CD8-positive, alpha-beta T cell (primary cell): ENCODE measurements at places on chromosomes 2 and 18.

GRCh38 chr2:147904051-147904450, 59.2 kb downstream of the ACVR2A start:
- no peak for DNase-seq

GRCh38 chr2:205685314-205686055, 3.2 kb downstream of the NRP2 start:
- no peak for DNase-seq

DNA sequence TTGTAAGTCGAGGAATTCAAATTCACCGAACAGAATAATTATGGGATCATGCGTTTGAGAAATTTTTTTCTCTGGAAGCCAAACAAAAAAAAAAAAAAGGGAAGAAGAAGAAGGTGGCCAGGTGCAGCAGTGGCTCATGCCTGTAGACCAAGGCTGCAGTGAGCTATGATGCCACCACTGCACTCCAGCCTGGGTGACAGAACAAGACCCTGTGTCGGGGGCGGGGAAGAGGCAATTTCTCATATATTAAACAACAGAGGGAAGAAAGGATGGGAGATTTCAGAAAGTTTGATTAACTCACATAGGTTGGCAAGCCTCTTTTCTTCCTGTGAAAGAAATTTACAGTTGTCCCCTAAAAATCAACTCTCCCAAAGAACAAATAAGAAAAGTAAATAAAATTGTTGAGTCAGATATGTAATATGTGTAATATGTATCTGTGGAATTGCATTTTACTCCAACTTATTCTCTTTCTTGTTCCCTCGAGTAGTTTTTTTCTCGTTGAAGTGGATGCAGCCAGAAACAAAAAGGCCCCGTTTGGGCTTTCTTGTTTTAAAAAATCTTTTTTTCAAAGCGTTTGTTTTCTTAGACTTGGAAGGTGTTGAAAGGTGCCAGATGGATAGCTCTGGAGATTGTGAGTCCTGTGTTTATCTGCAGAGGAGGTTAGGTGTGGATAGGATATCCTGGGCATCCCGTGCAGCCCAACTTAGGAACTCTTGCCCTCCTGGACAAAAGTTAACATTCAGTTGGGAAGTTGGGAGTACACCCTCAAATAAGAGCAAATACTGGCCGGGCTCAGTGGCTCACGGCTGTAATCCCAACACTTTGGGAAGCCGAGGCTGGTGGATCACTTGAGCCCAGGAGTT, 25.4 kb upstream of the FMNL2 start:
- no peak for DNase-seq

- no peak for DNase-seq
Observed at GRCh38 chr2:176003958-176004357, 1.9 kb upstream of the LNPK start.

DNA sequence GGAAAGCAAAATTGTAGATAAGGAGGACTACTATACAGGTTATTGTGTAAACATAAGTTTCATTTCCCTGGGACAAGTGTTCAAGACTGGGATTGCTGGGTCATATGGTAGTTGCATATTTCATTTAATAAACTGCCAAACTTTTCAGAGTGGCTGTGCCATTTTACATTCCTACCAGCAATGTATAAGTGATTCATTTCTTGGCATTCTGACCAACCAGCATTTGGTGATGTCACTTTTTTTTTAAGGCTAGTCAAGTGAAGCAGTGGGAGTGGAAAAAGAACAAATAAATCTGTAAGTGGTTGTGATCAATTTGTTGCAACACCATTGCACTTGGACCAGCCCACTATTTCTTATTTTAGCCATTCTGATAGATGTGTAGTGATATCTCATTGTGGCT, 5.2 kb upstream of the CHCHD5 start:
- no peak for DNase-seq

GRCh38 chr2:160752475-160753330, 259.1 kb upstream of the RBMS1 start:
- DNase-seq = no peak

DNA sequence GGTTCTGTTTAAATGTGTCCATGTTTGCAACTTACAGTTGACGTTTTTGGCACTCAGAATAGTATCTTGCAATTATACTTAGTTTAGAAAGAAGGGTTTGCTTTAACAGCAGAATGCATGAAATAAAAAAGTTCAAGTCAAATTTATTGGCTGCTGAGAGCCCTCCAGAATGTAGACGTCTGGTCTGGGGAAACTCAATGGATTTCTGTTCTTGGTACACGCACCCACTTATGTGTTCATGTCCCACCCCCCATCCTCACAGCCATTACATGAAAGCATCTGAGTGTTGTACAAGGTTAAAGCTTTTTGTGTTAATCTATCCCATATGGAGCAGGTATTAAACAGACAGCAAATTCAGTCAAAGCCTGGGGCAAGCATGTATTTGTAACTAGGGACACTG, 219.5 kb downstream of the SOX11 start:
- no peak for DNase-seq

DNA sequence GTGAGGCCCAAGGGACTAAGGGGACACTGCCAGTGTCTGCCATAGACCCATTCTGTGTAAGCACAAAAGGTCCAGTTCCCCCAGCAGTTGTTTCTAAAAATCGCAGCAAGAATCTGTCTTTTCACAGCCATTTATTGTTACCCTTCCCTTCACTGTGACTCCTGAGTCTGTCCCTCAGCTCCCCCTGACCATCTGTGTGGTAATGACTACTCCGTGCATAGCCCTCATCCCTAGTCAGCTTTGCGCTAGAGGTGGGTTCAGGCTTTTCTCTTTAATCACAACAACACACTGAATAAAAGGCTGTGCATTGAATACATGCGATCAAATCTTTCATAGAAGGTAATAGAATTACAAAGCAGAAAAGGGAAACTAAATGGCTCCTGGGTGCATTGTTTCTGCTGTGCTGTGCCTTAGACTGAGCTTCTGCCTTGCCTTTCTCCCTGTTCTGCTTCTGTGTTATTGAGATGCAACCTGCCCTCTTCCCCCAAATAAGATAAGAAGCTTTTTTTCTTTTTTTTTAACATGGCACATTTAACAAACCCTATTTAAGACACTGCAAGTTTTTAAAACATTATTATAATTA, 836.0 kb upstream of the CDH2 start:
- DNase-seq = no peak

DNA sequence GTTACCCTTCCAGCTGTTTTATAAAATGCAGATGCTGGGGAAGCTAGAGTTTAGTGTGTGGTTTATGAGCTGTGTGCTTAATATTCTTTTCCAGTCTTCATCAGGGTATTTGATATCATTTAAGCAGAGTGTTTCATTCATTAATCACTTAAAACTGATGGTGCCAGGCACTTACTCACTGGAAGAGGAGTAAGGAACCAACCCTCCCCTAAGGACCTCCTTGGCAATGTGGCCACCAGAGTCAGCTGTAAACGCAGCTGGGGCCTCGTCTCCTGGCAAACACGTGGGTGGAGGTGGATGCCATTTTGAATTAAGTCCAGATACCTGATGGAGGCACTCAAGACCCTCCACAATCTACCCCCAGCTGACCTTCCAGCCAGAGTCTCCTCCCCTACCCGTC, 331.6 kb downstream of the CLIP4 start:
- no peak for DNase-seq

DNA sequence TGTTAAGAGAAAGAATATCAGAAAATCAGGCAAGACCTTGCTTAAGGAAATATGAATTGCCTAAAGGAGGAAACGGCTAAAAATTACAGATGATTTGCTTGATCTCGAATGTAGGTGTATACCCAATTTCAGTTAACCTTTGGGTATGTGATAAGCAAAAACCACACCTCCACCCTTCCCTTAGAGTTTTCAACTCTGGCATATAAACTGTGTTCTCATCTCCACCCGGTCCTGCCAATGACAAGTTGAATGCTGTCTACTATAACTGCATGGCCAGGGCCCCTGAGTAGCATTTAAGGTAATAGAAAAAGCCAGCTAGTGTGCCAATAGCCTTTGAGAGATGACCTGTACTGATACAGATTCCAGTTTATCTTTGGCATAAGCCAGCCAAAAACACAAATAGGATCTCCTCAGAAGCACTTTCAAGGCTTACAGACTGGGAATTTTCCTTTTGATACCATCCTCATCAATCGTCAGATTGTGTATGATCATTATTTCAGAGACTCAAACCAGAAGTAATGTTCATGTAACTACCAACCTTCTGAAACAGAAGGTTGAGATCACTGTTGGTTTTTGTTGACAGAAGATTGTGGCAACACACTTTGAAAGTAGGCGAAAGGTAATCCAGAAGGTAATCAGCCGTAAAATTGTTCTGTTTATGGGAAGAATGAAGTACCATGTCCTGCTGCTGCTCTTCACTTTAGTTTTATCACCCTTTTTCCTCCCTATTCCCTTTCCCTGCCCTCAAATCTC, 163.1 kb downstream of the GFPT1 start:
- DNase-seq = no peak

- DNase-seq = no peak
Observed at GRCh38 chr2:100136310-100136709, 6.1 kb downstream of the AFF3 start.

DNA sequence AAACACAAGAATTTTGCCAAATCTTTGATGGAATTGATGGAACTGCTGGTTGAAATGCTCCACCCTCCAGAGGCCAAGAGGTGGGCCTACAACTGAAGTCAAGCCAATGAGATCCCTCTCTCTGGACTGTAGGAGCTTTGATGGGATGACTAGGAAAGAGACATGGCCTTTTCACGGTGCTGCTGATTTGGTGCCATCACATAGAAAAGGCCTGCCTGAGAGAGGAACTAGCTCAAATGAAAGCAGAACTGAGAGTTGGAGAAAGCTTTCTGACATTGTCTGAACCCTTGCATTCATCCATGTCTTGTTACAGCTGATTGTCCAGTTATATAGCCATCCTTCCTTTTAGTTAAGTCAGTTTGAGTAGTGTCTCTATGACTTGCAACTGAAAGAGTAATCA, 283.8 kb upstream of the LYPD1 start:
- DNase-seq = no peak

DNA sequence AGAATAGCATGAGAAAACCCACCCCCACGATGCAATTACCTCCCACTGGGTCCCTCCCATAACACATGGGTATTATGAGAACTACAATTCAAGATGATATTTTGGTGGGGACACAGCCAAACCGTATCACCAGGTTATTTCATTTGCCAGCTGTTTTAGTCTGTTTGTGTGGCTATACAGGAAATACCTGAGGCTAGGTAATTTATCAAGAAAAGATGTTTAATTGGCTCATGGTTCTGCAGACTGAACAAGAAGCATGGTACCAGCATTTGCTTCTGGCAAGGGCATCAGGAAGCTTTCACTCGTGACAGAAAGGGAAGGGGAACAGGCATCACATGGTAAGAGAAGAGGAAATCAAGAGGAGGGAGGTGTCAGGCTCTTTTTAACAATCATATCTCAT, 329.2 kb downstream of the GULP1 start:
- no peak for DNase-seq

DNA sequence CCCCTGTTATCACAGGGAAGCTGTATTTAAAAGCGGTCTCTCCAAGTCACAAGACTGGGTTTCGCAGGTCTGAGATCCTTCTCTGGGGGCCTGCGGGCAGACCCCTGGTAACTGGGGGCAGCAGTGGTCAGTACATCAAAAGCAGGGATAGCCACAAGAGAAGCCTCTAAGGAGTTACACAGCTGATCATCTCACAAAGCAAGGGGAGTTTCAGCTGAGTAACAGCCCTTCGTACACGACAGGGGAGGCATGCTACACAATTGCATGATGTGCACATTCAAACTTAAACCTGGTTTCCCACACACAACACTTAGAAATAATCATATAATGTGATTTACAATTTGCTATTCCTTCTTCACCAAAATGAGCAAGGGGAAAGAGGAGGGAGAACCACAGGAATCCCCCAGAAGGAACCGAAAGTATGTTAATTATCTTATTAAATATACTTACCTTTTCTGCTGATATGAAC, 87.5 kb downstream of the TMEM131 start:
- no peak for DNase-seq

DNA sequence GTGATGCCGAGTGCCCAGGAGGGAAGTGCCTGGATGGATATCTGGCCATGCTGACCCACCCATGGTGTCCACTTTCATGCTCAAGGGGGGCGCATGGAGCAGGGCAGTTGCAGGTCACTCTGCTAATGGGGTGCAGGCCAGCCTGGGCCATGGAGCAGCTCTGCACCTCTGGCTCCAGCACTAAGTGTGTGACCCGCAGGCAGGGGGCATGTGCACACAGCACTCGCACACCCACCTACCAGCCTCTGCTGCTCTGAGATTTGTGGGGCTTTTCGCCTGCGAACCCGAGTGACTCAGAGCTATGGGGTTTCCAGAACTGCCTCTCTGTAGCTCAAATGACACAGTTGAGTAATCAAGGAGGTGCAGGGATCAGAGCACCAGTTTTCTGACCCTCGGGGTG, 66.2 kb downstream of the CYP26B1 start:
- DNase-seq = no peak

DNA sequence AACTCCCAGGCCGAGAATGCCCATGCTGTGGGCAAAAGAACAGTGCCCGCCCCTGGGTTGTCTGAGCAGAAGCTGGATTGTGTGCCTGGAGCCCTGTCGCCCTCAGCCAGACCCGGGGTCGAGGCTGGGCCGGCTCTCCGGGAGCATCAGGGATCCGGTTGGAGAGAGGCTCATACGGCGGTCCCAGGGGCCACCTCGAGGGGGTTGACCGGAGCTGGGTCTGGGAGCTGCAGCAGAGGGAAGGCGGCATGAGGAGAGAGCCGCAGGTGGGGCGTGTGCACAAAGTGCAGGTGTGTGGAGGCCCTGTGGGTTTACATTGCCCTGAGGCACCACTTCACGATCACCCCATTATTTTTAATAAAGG, 39.5 kb downstream of the MBP start:
- DNase-seq = no peak

GRCh38 chr18:79380816-79381806, 14.6 kb upstream of the NFATC1 start:
- DNase-seq = peak; percentile 71

GRCh38 chr2:19785447-19785846, 116.3 kb downstream of the TTC32 start:
- no peak for DNase-seq

- no peak for DNase-seq
Observed at GRCh38 chr2:168981651-168982050, 49.5 kb downstream of the ABCB11 start.

- no peak for DNase-seq
Observed at GRCh38 chr2:74764429-74765272, 69.3 kb upstream of the HK2 start.

DNA sequence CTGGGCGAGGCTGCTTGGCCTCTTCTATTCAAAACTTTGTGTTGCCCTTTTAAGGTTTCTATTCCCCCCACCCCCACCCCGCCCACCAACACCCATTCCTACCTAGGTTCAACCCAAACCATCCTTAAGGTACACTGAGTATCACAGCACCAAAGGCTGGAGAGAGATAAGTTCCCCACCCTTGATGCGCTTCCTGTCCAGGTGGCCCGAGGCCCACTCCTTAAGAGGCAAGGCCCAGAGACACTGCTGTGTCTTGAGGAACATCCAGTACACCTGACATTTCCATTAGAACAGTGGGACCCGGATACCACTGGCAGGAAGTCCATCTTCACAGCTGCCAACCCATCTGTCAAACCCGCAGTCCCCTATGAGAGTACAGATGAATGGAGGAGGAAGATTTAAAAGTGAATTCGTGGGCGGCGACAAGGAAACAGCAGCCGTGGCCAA, 277 bp upstream of the INPP1 start:
- no peak for DNase-seq
